M059J (cell line): ENCODE measurements at places on chromosomes 1 and 21.

- peak; percentile 46 for DNase-seq
Observed at GRCh38 chr1:27405074-27405473, 12.7 kb downstream of the GPR3 start.

DNA sequence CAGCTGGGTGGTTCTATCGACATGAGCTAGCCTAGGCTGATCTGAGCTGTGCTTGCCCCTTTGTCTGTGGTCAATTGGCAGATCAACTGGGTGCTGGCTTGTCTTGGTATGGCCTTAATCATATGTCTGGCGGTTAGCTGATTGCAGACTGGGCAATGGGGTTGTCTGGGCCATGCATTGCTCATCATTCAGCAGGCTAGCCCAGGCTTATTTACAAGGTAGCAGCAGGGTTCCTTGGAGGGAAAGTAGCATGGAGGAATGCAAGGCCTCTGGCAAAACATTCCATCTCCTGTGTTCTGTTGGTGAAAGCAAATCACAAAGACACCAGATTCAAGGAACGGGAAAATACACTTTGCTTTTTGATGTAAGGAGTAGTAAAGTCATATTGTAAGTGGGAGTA, 84.0 kb upstream of the IVNS1ABP start:
- peak; percentile 89 for DNase-seq

DNA sequence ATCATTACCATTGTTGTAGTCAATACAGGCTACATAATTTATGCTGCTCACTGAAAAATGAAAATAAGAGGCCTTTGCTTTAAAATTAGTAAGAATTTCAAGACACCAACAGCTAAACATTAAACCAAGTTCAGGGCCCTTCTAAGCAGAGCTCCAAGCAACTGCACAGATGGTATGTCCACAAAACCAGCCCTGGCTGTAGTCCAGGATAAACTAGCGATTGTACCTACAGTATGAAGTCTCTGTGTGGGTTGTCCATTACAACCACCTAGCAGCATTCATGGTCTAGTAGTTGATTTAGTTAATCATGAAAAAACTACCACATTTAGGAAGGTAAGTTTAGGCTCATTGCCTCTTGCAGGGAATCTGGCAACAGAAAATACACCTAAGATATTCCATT, 35.3 kb downstream of the CLCA4 start:
- no peak for DNase-seq

GRCh38 chr1:2926447-2927055, 94.7 kb upstream of the ACTRT2 start:
- no peak for DNase-seq

DNA sequence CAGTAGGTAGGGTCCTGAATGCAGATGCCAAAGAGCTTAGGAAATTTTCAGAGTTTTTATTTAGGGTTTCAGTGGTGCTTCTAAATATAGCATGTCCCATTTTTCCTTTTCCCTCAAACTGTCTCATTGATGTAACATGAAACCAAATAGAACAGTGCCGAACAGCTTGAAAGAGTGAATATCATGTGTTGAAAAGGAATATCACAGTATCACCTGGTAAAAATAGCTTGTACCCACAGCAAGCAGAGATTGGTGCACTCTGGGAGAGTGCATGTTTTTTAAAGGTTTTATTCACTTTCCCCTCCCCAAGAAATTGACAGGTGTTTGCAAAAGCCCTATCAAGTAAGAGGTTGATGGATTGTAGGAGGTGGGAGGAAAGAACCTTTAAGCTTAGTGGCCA, 41.9 kb upstream of the ELAVL4 start:
- no peak for DNase-seq

GRCh38 chr1:219629296-219629880, 16.5 kb upstream of the ZC3H11B start:
- DNase-seq = peak; percentile 62

GRCh38 chr1:200042552-200043335, 15.2 kb downstream of the NR5A2 start:
- peak; percentile 21 for DNase-seq

DNA sequence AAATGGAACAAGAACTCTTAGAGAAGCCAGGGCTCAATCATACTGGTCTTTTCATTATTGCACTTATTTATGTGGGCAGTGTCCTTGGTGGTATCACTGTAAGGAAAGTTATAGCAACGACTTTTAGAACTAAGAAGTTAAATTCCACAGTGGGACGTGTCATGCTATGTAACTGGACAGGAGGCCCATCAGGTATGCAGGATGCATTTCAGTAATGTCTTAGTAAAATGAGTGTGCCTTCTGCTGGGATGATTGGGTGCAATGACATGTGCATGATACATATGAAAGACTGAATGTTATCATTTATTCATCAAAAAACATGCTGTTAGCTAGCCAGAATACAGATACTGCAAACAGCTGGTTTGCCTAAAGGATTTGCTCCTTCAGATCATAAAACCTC, 6.9 kb upstream of the ATP1B1 start:
- no peak for DNase-seq

- no peak for DNase-seq
Observed at GRCh38 chr21:21968810-21969209, 970.6 kb downstream of the NCAM2 start.

- no peak for DNase-seq
Observed at GRCh38 chr21:26445440-26445839, 127.6 kb downstream of the CYYR1 start.
